ENCODE measurements at places on chromosomes 1 and 21.
A peak's percentile ranks its signal among the peaks of the same experiment; 100 is the strongest.

DNA sequence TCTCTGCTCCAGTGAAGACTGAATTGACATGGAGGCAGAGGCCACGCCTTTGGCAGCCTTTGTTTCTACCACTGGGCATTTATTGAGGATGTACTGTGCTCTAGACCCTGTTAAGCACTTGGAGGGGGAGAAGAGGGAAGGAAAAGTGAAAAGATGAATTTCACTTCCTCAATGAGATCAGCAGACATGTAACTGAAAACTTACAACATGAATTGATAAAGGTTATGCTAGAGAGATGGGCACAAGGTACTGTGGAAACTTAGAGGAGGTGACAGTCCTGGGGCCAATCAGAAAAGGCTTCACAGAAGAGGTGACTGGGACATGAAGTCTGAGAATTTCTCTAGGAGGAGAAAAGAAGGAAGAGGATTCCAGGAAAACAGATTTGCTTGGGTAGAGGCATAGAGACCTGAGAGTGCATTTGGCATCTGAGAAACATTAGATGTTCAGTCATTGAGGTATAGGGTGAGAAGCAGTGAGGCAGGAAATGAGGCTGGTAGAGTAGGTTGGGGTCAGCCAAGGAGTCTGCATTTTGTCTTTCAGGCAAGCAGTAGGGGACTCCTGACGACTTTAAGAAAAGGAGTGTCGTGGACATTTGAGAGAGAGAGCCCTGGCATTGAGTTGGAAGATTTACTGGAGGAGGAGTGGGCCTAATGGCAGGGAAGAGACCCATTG, 113.0 kb downstream of the SYT2 start:
- DNase-seq: no peak

- DNase-seq: peak; percentile 57
Measured at GRCh38 chr1:86704972-86705664, 742 bp downstream of the SH3GLB1 start.

- no peak for DNase-seq
Measured at GRCh38 chr1:24594328-24594598, 38.4 kb downstream of the NCMAP start.

- no peak for DNase-seq
Measured at GRCh38 chr1:197327776-197328364, 59.8 kb downstream of the CRB1 start.

- no peak for DNase-seq
Measured at GRCh38 chr1:159081626-159082025, 5.1 kb upstream of the AIM2 start.

GRCh38 chr1:228143480-228144192, 3.6 kb downstream of the GUK1 start:
- no peak for DNase-seq

- DNase-seq: no peak
Measured at GRCh38 chr1:19222979-19223824, 13.1 kb upstream of the UBR4 start.

GRCh38 chr1:193479187-193479586, 292.8 kb upstream of the B3GALT2 start:
- DNase-seq: peak; percentile 80

DNA sequence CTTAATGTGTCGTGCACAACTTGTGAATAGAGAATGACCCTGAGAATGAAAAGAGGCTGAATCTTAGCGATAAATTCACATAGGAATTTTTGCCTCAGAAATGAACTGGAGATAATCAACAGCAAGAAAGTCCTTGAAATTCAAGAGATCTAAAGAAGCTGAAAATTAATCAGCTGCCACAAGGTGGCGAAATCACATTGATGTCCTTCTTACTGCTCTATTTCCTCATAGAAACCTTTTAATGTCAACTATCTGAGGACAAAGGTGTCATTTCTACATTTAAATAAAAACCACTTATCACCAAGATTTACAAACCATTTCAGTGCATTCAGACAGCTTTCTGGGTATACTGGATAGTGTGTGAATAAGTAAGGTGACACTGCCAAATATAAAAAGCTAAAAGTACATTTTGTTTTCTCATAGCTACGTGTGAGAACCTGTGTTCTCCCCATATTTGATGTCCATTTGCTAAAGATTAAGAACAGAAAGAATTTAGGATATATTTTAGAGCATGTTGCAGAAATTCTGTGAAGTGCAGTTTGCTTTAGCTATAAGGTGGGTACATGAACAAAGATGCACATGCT, 485.3 kb upstream of the PTBP2 start:
- DNase-seq: peak; percentile 16

DNA sequence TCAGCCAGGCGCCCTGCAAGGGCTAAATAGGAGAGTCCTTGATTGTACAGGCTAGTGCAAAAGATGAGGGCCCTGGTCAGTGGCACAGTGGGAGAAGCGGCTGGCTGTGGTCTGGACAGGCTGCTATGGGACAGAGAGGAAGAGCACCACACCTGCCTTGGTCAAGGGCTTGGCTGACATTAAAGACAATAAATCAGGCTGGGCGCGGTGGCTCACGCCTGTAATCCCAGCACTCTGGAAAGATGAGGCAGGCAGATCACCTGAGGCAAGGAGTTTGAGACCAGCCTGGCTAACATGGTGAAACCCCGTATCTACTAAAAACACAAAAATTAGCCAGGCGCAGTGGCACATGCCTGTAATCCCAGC, 62.9 kb downstream of the NID1 start:
- no peak for DNase-seq

DNA sequence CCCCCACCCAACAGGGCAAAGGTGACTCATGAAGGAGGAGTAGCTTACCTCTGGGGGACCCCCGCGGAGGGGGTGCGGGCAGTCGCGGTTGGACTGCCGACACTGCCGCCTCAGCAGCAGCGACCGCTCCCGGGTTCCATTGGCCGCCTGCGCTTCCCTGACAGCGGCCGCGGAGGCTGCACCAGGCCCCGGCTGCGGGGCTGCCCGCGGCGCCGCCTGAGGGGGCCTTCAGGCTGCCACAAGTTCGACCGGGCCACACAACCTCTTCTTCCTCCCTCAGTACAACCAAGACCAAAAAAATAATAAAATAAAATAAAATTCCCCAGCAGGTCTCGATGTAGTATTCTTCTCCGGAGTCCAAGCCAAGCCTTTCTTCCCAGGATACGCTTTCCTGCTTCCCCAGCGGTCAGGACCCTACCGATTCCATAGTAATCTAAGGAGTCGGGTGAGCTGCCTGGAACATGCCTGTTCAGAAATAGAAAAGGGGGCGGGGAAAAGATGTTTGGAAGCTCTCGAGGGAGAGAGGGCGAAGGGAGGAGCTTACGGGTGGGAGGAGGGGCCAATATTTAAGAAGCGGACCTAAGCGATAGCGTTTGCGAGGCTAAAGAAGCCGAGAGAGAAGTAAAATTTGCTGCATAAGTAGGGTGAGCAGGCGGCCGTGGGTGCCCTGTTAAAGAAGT, at the start of gene PI4KB:
TSS of gene PI4KB (minus strand) at position 194 of the 680 bp plus-strand sequence. CDS start 10,935 bp downstream, outside the sequence.
- peak; percentile 98 for DNase-seq

DNA sequence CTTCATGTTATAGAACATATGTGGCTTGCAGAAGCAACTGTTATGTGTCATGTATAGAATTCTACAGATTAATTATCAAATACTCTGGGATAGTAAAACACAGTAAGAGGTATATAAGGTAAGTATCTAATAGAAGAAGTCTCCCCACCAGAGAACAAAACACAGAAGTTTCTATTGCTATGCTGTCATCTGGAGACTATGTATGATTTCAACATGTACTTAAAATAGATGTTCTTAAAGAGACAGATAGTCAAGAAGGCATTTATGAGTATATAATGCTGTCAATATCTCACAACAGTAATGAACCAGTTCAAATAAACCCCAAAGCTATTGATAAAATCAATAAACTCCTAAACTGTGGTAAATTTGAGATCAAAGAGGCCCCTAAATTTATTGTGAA, 8.1 kb upstream of the ADCY10 start:
- no peak for DNase-seq

- DNase-seq: no peak
Measured at GRCh38 chr1:68229650-68230483, 2.5 kb downstream of the WLS start.

All from activated CD4-positive, alpha-beta T cell treated with anti-CD3 and anti-CD28 coated beads, Interleukin-2, Interleukin-6, amounts not matched to agents 100 ng/mL and 50 ng/mL, durations not matched to agents 16 hours and 8 hours (primary cell).